ENCODE measurements at places on chromosomes 7 and 10.

GRCh38 chr10:74718208-74718607, 108.2 kb upstream of the KAT6B start:
- no peak overlapping the region for H3K27ac ChIP-seq
- no peaks in the 10 kb centered on the region for H3K36me3 ChIP-seq
- no peak for DNase-seq
- no peak overlapping the region for H3K4me3 ChIP-seq
- H3K4me1 ChIP-seq, result no peaks in the 10 kb centered on the region

- H3K27me3 ChIP-seq, result no peaks in the 10 kb centered on the region
- no peak for DNase-seq
- no peaks in the 10 kb centered on the region for H3K4me1 ChIP-seq
- no peak overlapping the region for H3K27ac ChIP-seq
- no peaks in the 10 kb centered on the region for H3K36me3 ChIP-seq
Observed at GRCh38 chr10:132886211-132887099, 55.9 kb downstream of the CFAP46 start.

DNA sequence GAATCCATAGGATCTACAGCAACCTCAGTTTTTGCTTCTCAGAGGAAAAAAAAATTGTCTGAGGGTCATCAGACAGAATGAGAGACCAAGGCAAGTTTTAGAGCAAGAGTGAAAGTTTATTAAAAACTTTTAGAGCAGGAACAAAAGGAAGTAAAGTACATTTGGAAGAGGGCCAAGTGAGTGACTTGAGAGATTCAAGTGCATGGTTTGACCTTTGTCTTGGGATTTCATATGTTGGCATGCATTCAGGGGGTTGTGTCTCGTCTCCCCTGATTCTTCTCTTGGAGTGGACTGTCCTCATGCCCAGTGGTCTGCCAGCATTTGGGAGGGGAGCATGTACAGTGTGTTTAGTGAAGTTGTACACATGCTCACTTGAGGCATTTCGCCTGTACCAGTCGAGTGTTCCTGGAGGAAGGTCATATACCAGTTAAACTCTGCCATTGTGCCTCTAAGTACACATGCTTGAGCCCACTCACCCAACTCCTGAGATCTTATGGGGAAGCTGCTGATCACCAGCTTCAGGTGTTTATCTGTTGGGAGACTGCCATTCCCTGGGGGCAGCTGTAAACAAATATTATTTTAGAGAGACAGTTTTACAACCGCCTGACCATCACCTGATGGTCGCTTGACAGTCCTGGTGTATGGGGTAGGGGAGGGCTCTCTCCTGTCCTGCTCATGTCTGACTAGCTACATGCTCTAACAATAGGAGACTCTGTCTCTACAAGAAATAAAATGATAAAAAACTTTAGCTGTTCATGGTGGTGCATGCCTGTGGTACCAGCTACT, 109.4 kb downstream of the EEPD1 start:
- no peaks in the 10 kb centered on the region for H3K27me3 ChIP-seq

DNA sequence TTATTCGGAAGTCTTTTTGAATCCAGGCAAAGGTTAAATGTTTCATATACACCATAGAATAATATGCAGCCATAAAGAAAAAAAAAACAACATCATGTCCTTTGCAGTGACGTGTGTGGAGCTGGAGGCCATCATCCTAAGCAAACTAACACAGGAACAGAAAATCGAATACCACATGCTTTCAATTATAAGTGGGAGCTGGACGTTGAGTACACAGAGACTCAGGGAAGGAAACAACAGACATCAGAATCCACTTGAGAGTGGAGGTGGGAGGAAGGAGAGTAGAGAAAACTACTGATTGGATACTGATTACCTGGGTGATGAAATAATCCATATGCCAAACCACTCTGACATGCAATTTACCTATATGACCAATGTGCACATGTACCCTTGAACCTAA, 293.4 kb downstream of the KLF6 start:
- no peak for DNase-seq
- H3K27ac ChIP-seq, result no peak overlapping the region
- H3K27me3 ChIP-seq, result no peaks in the 10 kb centered on the region
- H3K36me3 ChIP-seq, result no peaks in the 10 kb centered on the region
- no peak overlapping the region for H3K4me3 ChIP-seq
- H3K4me1 ChIP-seq, result no peaks in the 10 kb centered on the region

DNA sequence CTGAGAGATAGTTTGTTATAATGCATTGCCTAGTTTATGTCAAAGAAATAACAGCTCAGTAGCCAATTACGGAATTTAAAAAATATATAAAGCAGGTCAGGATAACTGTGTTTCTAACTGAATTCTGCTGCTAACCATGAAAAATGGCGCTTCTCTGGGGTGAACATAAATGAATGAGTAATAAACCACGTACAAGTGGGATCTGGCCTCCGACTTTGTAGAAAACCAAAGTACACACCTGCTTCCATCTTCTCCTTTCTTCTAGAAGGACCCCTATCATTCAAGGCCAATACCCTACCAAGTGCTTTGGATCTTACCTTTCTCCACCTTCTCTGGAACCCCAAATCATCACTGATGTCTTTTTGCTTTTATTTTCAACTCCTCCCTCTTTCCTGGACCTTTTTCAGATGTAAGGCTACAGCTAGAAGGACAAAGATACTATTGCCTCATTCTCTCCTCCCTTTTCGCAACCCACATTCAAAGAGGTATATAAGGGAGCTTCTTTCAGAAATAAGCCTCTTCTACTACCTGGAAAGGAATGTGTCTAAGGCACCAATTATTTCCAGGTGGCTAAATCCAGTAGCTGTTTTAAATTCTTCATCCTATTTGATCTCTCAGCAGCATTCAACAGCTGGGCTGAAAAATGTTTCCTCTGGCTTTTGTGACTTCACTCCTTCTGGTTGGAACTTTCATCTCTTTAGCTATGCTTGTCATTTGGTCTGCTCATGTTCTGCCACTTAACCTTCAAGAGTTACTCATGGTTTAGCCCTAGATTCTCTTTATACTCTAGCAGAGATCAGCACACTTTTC, 37.7 kb downstream of the NAMPT start:
- no peak for DNase-seq
- no peak overlapping the region for H3K27ac ChIP-seq
- no peak overlapping the region for H3K4me3 ChIP-seq
- peaks cover 13% of the 10 kb centered on the region for H3K36me3 ChIP-seq

DNA sequence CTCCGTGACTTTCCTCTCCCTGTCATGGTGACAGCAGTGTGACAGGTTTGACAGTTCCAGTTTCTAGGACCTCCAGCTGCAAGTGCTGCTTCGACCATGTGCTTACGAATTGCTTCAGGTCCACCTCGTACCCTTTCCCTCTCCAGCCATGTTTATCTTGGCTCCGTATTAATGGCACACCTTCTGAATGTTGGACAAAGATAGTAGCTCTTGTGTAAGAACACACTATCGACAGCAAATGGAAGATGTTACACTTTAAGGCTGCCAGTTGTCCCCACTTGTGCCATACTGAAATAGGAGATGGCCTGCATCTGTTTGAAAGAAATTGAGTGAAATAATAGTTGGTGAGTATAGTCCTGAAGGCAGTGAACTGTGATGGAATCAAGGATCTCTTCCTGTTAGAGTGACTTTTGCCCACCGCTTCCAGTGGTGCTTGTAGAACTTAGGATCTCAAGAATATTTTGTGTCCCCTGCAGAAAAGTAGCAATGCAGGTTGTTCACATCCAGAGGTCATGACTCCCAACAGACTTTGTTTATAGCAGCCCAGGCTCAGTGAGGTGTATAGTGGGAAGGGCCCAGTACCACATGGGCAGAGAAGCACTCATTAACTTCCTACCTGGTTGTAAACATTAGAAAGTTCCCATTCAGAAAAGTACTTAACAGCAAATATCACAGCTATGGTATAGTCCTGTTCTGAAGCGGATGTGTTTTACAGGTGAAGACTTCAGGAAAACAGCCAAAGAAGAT, 629.7 kb upstream of the GALNT17 start:
- H3K27ac ChIP-seq, result no peak overlapping the region
- no peaks in the 10 kb centered on the region for H3K27me3 ChIP-seq
- DNase-seq, result no peak
- no peak overlapping the region for H3K4me3 ChIP-seq
- no peaks in the 10 kb centered on the region for H3K4me1 ChIP-seq

GRCh38 chr7:147008530-147008929, 891.9 kb downstream of the CNTNAP2 start:
- no peaks in the 10 kb centered on the region for H3K36me3 ChIP-seq
- no peak for DNase-seq
- no peaks in the 10 kb centered on the region for H3K27me3 ChIP-seq

DNA sequence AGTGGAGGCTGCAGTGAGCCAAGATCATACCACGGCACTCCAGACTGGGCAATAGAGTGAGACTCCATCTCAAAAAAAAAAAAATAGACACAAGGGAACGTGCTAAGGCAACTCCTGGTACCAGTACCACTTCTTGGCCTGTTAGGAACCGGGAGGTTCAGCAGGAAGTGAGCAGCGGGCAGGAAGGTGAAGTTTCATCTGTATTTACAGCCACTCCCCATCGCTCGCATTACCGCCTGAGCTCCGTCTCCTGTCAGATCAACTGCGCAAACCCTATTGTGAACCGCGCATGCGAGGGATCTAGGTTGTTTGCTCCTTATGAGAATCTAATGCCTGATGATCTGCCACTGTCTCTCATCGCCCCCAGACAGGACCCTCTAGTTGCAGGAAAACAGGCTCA, 69.9 kb upstream of the FOXK1 start:
- DNase-seq, result no peak
- no peaks in the 10 kb centered on the region for H3K36me3 ChIP-seq
- no peak overlapping the region for H3K4me3 ChIP-seq
- H3K27me3 ChIP-seq, result no peaks in the 10 kb centered on the region
- no peak overlapping the region for H3K27ac ChIP-seq

- no peaks in the 10 kb centered on the region for H3K27me3 ChIP-seq
- H3K36me3 ChIP-seq, result no peaks in the 10 kb centered on the region
- H3K4me3 ChIP-seq, result no peak overlapping the region
- H3K4me1 ChIP-seq, result no peaks in the 10 kb centered on the region
- DNase-seq, result no peak
Observed at GRCh38 chr10:65416094-65416493, 1509.7 kb upstream of the LRRTM3 start.

- H3K4me3 ChIP-seq, result no peak overlapping the region
- no peaks in the 10 kb centered on the region for H3K4me1 ChIP-seq
- H3K36me3 ChIP-seq, result no peaks in the 10 kb centered on the region
- no peaks in the 10 kb centered on the region for H3K27me3 ChIP-seq
- DNase-seq, result no peak
Observed at GRCh38 chr7:88919478-88920131, 124.1 kb upstream of the TEX47 start.

DNA sequence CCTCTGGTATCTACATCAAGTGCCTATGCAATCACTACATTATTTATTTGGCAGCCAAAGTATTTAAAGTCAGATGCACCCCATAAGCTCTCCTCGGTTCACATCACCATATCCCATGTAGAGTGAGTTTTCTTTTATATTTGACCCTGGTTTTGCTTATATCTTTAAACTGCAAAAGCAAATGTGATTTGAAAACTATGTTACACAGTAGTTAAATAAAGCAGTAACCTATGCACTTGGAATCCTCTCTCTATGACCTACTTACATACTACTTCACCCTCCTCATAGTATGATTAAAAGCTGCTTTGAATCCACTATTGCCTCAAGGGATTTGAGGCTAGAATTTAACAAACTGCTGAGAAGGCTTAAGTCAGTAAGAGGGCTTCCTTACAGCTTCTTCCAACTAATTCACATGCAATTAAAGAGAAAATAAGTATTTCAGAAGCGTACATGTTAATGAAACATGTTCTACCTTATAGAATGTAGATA, 2.2 kb upstream of the CELF2 start:
- no peaks in the 10 kb centered on the region for H3K27me3 ChIP-seq
- H3K4me3 ChIP-seq, result no peak overlapping the region

DNA sequence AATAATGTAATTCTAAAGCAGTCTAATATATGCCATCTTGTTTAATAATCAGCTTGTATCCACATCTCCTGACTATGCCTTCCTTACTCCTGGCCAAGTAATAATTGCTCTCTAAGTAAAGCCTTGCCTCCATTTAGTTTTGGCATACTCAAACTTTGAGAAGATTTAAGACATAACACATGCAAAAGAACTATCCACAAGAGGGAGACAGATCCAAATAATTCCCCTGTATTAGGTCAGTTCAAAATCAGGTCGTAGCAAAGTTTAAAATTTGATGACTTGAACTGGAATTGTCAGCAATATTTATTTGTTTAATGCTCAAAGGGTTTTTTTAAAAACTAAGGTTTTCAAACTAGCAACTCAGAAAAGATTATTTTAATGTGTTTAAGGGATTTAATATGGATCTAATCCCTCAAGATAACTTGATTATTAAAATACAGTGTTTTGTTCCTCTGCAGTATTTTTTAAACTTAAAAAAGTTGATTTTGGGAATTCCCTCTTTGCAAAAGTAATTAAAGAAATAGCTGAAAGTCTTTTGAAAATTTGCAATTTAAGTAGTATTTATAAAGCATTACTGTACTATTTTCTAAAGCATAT, 95.3 kb downstream of the HDAC9 start:
- DNase-seq, result no peak
- H3K4me3 ChIP-seq, result no peak overlapping the region
- no peak overlapping the region for H3K27ac ChIP-seq
- no peaks in the 10 kb centered on the region for H3K27me3 ChIP-seq
- no peaks in the 10 kb centered on the region for H3K36me3 ChIP-seq

GRCh38 chr7:89618274-89618673, 536.0 kb upstream of the STEAP1 start:
- H3K27me3 ChIP-seq, result no peaks in the 10 kb centered on the region
- H3K4me3 ChIP-seq, result no peak overlapping the region
- no peaks in the 10 kb centered on the region for H3K4me1 ChIP-seq
- H3K36me3 ChIP-seq, result no peaks in the 10 kb centered on the region
- DNase-seq, result no peak

DNA sequence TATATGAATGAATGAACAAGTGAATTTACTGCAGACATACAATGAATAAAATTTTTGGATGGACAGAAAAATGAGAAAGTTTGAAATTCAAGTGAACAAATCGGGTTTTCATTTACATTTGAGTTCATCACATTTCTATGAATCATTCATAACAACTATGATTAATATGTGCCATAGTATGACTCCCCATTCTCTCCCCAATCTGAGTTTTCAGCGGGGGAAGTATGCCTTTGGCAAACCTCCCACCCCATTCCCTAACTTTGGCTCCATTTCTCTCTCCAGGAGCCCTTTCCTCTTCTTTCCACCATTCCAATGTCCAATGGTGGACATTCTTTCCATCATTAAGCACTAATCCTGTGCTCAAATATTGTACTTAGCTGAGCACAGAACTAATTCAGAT, 96.8 kb upstream of the LSM8 start:
- DNase-seq, result no peak
- H3K27ac ChIP-seq, result no peak overlapping the region
- H3K4me1 ChIP-seq, result no peaks in the 10 kb centered on the region
- no peaks in the 10 kb centered on the region for H3K36me3 ChIP-seq

GRCh38 chr10:97650726-97651125, 10.3 kb downstream of the PI4K2A start:
- peak overlapping the region; percentile 73 for H3K27ac ChIP-seq
- no peak for DNase-seq
- no peak overlapping the region for H3K4me3 ChIP-seq
- no peaks in the 10 kb centered on the region for H3K27me3 ChIP-seq
- peaks cover 31% of the 10 kb centered on the region for H3K36me3 ChIP-seq

GRCh38 chr7:52209614-52210013, 825.8 kb upstream of the POM121L12 start:
- H3K4me1 ChIP-seq, result no peaks in the 10 kb centered on the region
- no peaks in the 10 kb centered on the region for H3K36me3 ChIP-seq
- H3K27me3 ChIP-seq, result no peaks in the 10 kb centered on the region
- no peak overlapping the region for H3K27ac ChIP-seq

- no peaks in the 10 kb centered on the region for H3K27me3 ChIP-seq
- H3K36me3 ChIP-seq, result no peaks in the 10 kb centered on the region
Observed at GRCh38 chr7:138926241-138926612, 55.0 kb downstream of the KIAA1549 start.

- H3K4me3 ChIP-seq, result no peak overlapping the region
- H3K36me3 ChIP-seq, result no peaks in the 10 kb centered on the region
- H3K27me3 ChIP-seq, result no peaks in the 10 kb centered on the region
- H3K27ac ChIP-seq, result no peak overlapping the region
- H3K4me1 ChIP-seq, result no peaks in the 10 kb centered on the region
Observed at GRCh38 chr7:27476493-27476892, 186.2 kb downstream of the HIBADH start.

All from vagina (tissue), 2 donors.